MV-4-11 (cell line): ENCODE measurements at places on chromosomes 5 and 9.

- no peak for DNase-seq
Observed at GRCh38 chr5:17992291-17992690, 358.0 kb downstream of the TAF11L14 start.

- no peak for DNase-seq
Observed at GRCh38 chr9:89886281-89886700, 281.5 kb downstream of the GADD45G start.

- DNase-seq: no peak
Observed at GRCh38 chr9:14170973-14171596, 142.9 kb downstream of the NFIB start.

DNA sequence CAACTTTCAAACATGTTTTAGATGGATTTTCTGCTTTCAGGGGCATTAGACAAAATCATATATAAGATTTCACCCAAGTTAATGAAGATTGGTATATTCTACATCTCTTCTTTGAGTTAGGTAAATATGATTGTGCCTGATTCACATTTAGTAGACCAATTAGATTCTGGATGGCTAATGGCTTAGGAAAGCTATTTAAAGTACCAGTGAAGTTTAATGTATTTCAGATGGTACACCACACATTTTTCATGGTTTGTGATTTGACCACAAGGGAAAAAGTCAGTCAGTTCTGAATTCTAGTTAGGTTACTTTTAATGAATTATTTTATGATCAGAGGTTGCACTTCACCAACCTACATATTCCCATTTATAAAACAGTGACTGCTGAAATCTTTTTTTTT, 409.7 kb downstream of the ADGRV1 start:
- DNase-seq: no peak

- no peak for DNase-seq
Observed at GRCh38 chr9:9612270-9612669, 1000.5 kb downstream of the PTPRD start.

DNA sequence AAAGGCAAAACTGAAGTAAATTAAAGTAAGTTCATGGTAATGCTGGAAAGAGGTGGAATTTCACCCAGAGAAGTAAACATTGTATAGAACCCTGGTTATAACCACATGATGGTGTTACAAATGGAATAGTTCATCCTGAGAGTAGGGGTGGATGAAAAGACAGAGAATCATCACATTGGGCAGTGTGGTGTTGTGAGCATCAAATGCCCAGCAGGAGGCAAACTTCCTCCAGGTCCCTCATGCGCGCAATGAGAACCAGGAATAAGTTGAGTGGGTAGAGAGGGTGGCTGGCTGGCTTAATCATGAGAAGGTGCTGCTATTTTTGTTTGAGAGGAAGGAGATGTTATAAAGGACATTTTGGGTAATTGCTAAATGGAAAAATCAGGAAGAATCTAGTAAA, 163.3 kb upstream of the HMHB1 start:
- peak; percentile 28 for DNase-seq
